ENCODE measurements at places on chromosomes 16 and 17.

DNA sequence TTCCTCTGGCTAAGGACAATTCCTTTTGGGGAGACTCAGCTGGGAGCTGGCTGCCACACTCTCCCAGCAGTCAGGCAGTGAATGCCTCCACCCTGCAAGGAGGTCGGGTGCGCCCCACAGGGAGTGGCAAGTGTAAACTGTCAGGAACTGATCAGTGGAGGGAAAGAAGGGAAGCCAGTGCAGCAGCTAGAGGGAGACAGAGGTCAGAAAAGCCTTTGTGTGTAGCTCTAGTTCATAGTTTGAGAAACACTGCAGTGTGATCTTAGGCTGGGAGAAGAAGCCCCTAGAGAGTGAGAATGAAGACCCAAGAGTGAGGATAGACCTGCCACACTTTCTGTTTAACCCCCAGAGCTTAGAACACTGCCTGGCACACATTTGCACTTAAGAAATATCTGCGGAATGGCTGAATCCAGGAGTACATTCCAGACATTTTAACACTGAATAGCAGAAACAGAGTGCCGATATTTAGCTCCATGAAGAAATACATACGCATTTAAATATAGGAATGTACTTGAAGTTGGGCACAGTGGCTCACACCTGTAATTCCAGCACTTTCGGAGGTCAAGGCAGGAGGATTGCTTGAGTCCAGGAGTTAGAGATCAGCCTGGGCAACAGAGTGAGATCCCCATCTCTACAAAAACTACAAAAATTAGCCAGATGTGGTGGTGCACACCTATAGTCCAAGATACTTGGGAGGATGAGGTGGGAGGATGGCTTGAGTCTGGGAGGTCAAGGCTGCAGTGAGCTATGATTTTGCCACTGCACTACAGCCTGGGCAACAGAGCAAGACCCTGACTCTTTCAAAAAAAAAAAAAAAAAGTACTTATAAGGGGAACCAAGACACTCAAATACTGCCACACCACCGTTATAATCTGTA is 11.1 kb upstream of the SLC5A11 start:
- DNase-seq: no peak

GRCh38 chr16:29791845-29792807 is 1.6 kb downstream of the KIF22 start:
- no peak for DNase-seq

DNA sequence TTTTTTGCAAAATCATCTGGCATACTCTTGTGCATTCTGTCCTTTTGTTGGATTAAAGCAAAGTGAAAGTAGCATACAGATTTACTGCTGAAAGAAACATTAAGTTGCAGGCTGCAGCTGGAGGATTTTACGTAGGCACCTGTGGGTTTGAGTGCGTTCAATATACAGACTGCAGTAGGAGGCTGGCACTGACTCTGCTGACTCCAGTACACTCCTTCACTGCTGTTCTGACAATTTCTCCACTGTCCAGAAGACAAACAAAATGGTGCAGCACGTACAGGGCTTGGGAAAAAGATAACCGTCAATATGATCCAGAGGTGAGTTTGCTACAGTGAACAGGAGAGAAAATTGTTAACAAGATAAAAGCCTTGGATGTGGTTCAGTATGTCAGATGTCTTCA is 73.3 kb downstream of the TANC2 start:
- no peak for DNase-seq

DNA sequence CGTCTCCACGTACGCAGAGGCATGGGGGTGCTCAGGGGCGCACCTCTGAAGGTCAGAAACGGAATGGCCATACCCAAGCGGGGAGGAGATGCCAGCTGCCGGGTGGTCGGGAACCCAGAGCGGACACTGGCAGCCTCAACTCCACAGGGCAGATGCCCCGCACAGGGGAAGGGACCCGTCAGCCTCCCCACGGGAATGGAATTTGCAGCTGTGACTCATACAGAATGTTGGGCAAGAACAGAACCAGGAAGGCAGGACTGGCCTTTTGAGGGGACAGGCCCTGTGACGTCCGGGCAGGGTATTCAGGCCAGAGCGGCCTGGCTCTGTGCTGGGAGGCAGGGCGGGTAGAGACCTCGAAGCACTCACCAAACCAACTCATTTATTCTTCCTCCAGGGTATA is 7.5 kb downstream of the TK1 start:
- DNase-seq: no peak

GRCh38 chr17:64095144-64095882 is 34.6 kb downstream of the ERN1 start:
- no peak for DNase-seq

DNA sequence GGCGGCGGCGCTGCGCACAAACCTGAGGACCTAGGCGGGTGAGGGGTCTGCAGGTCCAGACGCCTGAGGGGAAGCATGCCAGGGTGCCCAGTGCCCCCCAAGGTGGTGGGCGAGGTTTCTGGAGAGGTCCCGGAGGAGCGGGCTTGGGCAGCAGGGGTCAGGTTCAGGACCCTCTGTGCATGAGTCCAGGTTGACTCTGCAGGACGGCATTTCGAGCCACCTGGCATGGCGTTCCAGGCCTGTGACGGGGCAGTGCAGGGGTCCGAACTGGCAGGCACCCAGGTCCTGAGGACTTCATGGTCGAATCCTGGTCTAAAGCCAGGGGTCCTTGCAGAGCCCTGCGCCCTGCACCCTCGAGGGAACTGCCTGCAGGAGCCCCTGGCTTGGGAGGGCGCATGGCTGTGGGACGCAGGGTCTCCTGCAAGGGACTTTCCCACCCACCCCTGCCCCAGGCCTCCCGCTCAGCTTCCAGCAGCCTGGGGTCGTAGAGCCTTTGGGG is 3.5 kb downstream of the SLC16A3 start:
- DNase-seq: no peak

DNA sequence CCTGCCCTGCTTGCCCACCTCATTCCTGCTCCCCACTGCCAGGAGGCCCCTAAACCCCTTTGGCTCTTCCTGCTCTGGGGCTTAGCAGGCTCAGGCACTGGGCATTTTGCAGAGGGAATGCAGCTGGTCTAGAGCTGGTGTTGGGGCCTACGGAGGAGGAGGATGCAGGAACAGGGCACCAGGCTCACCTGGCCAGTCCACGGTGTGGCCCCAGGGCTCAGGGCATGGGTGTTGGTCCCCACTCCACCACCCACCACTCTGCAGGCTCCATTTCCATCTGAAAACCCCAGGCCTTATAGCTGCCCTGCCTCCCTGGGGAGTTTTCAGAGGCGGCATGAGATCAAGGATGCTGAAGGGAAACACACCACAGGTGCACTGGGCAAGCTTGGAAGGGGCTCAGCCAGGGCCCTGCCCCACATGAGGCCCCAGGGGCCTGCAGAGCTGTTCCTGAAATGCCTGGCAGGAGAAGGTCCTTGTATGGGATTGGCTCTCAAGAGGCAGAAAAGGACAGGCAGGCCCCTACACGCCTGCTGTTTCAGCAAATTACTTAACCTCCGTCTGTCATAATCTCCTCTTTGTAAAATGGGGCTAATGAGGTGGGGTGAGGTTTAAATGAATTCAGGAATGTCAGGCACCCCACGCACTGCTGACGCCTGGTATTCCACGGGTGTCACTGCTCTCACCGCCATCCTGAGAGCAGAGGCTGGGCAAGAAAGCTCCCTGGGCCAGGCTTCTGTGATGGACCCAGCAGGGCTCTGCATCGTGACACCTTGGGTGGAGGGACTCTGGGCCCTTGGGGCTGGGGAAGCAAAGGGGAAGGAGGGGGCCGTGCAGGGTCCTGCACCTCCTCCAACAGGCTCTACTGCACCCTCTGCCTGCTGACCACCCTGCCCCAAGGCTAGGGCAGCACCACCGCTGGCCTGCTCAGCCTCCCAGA is 9.3 kb downstream of the SLC47A2 start:
- no peak for DNase-seq

- no peak for DNase-seq
Observed at GRCh38 chr17:76755285-76755684, 17.4 kb downstream of the MFSD11 start.

DNA sequence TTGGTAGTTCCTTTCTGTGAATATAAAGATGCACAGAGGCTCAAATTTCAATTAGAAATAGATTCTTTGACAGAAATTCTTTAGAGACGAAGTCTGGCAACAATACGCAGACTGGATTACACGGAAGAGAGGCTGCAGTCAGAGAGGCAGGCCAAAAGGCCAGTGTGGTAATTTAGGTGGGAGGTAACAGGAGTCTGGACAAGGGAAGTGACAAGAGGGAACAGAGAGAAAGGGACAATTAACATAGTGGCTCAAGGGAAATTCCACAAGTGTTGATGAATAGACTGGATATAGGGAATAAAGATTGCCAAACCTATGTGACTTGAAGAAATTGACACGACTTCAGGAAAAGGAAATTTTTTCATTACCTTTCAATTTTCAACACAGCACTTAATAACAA is 54.6 kb downstream of the STX8 start:
- DNase-seq: no peak

- no peak for DNase-seq
Observed at GRCh38 chr17:74524653-74525464, 6.4 kb downstream of the CD300LB start.

DNA sequence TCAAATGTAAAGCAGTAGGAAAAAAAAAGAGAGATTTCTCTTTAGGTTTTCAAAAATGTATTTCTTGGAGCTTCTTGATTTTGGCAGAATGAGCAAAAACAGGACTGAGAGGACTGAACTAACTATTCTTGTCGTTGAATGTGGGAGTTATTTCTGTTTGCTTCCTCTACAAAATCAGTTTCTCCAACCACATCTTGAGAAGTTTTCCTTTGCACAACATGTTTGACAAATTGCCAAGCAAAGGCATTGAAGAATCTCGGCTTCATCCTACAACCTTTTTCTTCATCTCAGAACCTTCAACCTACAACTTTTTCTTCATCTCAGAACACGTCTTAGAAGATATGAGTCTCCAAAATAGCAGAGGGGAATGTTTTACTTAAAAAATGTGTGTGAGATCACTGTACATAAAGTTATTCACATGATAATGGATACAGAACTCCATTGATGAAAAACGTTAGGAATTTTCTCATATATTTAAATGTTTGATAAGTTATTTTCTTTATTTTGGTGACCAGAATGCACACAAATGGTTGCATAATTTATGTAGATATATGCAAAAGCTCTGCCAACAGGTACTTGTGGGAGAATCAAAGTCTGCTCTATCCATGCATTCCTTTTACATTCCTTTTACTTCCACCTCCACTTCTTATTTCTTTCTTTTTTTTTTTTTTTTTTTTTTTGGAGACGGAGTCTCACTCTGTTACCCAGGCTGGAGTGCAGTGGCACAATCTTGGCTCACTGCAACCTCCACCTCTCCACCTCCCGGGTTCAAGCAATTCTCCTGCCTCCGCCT is 370.0 kb downstream of the KCNJ2 start:
- no peak for DNase-seq

GRCh38 chr17:67165201-67165600 is 79.8 kb downstream of the HELZ start:
- no peak for DNase-seq

GRCh38 chr17:46100590-46100989 is 92.6 kb downstream of the KANSL1 start:
- DNase-seq: no peak

DNA sequence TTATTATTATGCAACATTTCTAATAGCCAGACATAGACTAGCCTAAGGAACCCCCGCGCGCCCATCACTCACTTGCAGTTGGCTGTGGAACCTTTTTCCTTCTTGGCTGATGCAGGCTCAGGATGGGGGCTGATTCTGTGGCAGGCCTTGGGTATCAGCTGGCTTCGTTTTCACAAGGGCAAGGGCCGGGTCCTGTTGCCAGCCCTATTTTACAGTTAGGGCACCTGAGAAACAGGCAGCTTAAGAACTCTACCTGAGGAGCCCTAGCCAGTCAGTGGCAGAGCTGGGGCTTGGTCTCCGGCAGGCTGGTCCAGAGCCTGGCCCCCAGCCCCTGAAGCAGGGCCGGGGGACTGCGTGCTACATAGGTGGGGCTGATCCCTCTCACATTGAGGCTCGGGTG is 28.7 kb downstream of the ADGRG5 start:
- no peak for DNase-seq

DNA sequence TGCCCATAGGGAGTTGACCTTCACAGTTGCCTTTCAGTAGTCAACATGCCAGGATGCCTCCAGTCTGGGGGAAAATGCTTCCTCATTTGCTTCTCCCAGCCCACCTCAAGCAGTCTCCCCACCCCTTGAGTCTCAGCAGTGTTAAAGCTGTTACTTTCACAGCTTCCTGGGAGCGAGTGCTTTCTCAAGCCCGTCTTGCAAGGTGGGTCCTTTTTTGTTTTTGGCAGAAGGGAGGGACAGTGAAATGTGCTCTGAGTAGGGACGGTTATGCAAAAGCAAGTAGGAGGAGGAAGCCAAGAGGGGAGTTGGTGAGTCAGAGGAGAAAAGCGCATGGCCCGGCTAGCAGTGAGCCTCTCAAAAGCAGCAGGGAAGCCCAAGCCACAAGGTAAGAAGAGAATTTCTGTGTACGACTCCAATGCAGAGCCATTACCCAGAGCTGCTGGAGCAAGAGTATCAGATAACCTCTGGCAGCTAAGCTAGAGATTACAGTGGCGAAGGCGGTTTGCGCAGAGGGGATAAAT is at the start of gene CHST4:
Gene CHST4 (plus strand): TSS at position 316 of the 521 bp plus-strand sequence. CDS start 10,252 bp downstream, outside the sequence.
- DNase-seq: no peak

DNA sequence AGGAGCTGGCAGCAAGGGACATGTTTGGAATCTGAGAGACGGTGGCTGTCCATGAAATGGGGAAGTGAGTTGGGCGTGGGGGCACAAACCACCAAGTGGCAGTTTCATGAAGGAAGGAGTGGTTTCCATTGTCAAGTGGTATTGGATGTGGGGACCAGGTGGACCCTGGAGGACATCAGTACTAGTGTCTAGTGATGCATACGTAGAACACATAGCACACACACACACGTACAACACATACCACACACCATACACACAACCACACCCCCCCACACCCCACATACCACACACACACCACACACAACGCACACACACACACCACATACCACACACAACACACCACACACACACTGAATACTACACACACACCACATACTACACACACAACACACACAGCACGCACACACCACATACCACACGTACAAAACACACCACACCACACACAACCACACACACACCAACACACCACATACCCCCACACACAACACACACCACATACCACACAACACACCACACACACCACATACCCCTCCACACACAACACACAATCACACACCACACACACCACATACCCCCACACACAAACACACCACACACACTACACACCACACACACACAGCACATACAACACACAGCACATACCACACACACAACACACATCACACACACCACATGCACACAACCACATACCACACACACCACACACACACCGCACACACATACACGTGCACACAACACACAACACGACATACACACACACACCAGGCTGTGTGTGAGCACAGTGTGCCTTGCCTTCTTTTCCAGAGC is 41.1 kb upstream of the GSE1 start:
- no peak for DNase-seq

GRCh38 chr16:7452090-7452489 is 119.4 kb downstream of the RBFOX1 start:
- DNase-seq: no peak

GRCh38 chr16:7211781-7212180 is 120.9 kb upstream of the RBFOX1 start:
- DNase-seq: no peak

DNA sequence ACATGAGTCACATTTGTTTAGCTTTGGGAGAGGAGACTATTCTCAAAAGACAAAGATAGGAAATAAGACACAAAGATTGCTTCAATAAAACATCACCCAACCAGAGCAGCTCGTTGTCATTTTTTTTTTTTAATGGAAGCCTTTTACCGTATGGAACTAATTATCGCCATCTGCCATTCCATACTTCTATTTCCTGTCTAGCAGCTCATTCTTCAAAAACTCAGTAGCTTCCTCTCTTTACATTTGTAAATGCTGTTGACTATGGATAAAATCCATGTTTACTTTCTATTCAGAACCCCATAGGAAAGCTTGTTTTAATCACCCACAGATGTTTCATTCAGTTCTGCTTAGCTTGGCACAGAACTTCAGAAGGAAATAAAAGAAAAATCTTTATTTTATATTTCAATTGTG is 110.0 kb upstream of the PSMD7 start:
- DNase-seq: no peak

Measured in GM18507 (cell line).